Naive thymus-derived CD8-positive, alpha-beta T cell (primary cell): ENCODE measurements at places on chromosomes 6 and 20. TPM values are rescaled to one million over a fixed set of nuclear protein-coding genes. Genes with fewer than 3 reads are reported as not detected.

GRCh38 chr6:82651845-82652335, 288.3 kb downstream of the TPBG start:
- H3K27ac ChIP-seq = no peak overlapping the region
- no peaks in the 10 kb centered on the region for H3K36me3 ChIP-seq
- H3K4me1 ChIP-seq = no peaks in the 10 kb centered on the region
- no peaks in the 10 kb centered on the region for H3K27me3 ChIP-seq
- no peak for DNase-seq

DNA sequence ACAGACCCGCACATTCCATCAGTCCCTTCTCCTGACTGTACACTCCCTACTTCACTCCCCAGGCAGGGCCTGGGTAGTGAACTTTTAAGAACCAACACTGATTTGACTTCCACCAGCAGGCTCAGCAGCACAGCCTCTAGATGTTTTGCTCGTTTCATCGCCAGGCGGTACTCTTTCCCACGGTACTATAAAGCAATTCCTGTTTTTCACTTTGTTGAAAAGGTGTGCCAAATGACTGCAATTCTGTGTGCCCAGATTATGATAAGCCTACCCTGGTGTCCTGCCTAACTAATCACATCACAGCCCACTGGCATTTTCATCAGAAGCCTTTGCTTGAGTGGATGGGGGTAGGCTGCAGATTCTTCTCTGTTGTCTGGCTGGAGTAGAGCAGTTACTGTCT, 12.9 kb upstream of the WTAP start:
- H3K4me1 ChIP-seq = peaks cover 2% of the 10 kb centered on the region
- no peak for DNase-seq
- H3K27ac ChIP-seq = no peak overlapping the region

DNA sequence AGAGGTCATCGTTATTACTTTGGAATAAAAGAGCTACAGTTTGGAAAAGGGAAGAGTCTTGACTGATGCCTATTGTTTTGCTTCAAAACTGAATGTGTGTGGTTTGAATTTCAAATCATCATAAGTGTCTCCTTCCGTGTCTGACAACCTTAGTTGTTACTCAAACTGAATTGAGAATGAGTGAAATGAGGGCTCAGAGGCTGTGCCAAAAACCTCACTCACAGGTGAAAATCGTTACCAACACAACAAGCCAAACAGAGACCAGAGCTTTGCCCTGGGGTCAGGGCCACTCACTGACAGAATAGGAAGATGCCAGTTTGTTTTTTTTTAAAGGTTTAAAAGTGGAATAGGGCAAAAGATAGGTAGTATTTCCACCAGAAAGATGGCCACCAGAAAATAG, 15.2 kb upstream of the SIRT5 start:
- H3K27me3 ChIP-seq = no peaks in the 10 kb centered on the region
- peaks cover 6% of the 10 kb centered on the region for H3K4me1 ChIP-seq
- no peak for DNase-seq
- H3K36me3 ChIP-seq = no peaks in the 10 kb centered on the region

DNA sequence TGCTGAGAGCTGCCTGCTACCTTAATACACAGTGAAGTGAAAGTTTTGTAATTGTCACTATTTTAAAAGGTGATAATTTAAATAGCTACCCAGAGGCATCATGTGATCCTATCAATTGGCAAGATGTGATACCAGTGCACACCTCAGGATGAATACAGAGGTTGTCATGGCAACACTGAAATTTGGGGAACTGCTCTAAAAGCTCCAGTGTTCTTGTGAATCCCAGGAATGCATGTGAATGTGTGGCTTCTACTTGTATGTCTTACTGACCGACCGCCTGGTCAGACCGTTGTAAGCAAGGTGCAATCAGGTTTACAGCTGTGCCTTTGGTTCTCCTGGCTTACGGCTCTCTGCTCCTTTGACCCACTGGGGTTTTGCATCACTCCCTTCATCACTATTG, 146.3 kb upstream of the GJE1 start:
- no peak overlapping the region for H3K27ac ChIP-seq
- H3K27me3 ChIP-seq = no peaks in the 10 kb centered on the region
- no peak for DNase-seq
- H3K4me1 ChIP-seq = no peaks in the 10 kb centered on the region
- H3K36me3 ChIP-seq = no peaks in the 10 kb centered on the region

CLDN20 gene
- polyA plus RNA-seq = not detected

GRCh38 chr20:23206995-23207394, 120.9 kb upstream of the CD93 start:
- H3K27me3 ChIP-seq = no peaks in the 10 kb centered on the region
- DNase-seq = no peak
- no peak overlapping the region for H3K27ac ChIP-seq
- no peak overlapping the region for H3K4me3 ChIP-seq
- no peaks in the 10 kb centered on the region for H3K4me1 ChIP-seq
